CD8-positive, alpha-beta memory T cell (primary cell): ENCODE measurements at places on chromosomes 12 and 14. TPM values are rescaled to one million over a fixed set of nuclear protein-coding genes. Genes with fewer than 3 reads are reported as not detected.

DNA sequence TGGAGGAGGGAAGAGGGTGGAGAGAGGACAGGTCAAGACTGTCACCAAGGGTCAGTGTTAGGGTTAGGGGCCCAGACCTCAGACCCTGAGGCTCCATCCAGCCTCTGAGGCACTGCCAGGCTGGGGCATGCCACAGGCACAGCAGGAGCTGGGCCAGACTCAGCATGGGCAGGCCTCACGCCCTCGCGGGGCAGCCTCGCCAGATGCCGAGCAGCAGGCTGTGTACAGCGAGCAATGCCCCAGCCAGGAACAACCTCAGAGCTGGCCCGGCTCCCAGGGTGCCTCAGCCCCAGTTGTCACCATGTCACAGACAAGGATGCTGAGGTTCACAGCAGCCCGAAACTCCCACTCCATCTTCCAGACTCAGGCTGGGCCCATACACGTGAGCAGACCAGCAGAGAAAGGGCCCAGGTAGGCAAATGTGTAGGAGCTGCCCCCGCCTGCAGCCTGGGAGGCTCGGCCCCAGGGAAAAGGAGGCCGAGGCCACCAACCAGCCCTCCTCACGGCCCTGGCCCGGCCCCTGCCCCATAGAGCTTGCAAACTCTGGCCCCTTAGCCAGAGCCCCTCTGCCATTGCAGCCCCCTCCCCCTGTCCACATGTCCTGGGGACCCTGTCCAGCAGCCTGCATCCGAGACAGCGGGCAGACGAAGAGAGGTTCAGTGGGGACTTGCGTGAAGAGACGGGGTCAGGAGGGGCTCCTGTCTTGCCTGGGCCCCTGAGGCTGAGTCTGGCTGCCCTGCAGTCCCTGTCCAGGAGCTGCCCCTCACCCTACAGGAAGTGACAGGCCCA is 7.5 kb downstream of the C14orf180 start:
- H3K4me1 ChIP-seq, result no peaks in the 10 kb centered on the region
- no peak overlapping the region for H3K27ac ChIP-seq
- no peaks in the 10 kb centered on the region for H3K36me3 ChIP-seq
- DNase-seq, result no peak
- no peak overlapping the region for H3K4me3 ChIP-seq

GRCh38 chr12:65948320-65949008 is 124.2 kb downstream of the HMGA2 start:
- H3K36me3 ChIP-seq, result no peaks in the 10 kb centered on the region
- no peaks in the 10 kb centered on the region for H3K27me3 ChIP-seq
- H3K27ac ChIP-seq, result no peak overlapping the region

The RPL10L gene
- total RNA-seq, result not detected

The ERP27 gene
- total RNA-seq, result 2.0 TPM

The NR4A1 gene
- total RNA-seq, result 23.4 TPM

The TRAF3 gene
- total RNA-seq, result 61.6 TPM

DNA sequence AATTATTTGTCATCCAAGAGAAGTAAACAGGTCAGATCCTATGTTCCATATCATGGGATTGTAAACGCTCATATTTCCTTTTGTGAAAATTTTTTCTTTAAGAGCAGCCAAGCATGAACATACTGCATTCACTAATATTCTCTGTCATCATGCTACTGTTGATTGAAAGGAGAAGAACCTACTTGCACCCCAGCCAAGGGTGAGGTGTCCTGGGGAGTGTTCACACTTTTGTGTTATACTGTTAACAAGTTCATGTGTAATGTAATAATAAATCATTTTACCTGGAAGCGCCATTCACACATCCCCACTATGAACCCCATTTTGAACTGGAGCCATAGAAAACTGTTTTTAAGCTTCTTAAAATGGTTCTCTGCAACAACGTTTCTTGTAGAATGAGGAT is 53.6 kb downstream of the HMGA2 start:
- no peak overlapping the region for H3K27ac ChIP-seq
- no peaks in the 10 kb centered on the region for H3K4me1 ChIP-seq
- no peaks in the 10 kb centered on the region for H3K27me3 ChIP-seq
- no peak for DNase-seq

- no peaks in the 10 kb centered on the region for H3K36me3 ChIP-seq
- no peak overlapping the region for H3K4me3 ChIP-seq
- H3K27ac ChIP-seq, result no peak overlapping the region
- H3K4me1 ChIP-seq, result no peaks in the 10 kb centered on the region
- no peaks in the 10 kb centered on the region for H3K27me3 ChIP-seq
Observed at GRCh38 chr12:27869567-27869966, 89.5 kb upstream of the MANSC4 start.

- no peaks in the 10 kb centered on the region for H3K4me1 ChIP-seq
- DNase-seq, result no peak
- no peak overlapping the region for H3K27ac ChIP-seq
Observed at GRCh38 chr14:79037106-79037505, 866.9 kb downstream of the NRXN3 start.

DNA sequence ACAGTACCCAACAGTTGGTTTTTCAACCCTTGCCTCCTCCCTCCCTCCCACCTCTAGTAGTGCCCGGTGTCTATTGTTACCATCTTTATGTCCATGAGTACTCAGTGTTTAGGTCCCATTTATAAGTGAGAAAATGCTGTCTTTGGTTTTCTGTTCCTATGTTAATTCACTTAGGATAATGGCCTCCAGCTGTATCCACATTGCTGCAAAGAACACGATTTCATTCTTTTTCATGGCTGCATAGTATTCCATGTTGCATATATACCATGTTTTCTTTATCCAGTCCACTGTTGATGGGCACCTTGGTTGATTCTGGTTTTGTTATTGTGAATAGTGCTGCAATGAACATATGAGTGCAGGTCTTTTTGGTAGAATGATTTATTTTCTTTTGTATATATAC is 631.3 kb downstream of the MED13L start:
- no peak for DNase-seq
- H3K4me3 ChIP-seq, result no peak overlapping the region
- no peak overlapping the region for H3K27ac ChIP-seq
- H3K4me1 ChIP-seq, result no peaks in the 10 kb centered on the region

The LTB4R gene
- 12.3 TPM for total RNA-seq

The CISTR gene
- not detected for total RNA-seq

GRCh38 chr12:82841487-82841904 is 154.8 kb downstream of the TMTC2 start:
- no peaks in the 10 kb centered on the region for H3K27me3 ChIP-seq
- no peaks in the 10 kb centered on the region for H3K36me3 ChIP-seq
- no peak overlapping the region for H3K4me3 ChIP-seq
- no peak for DNase-seq
- no peaks in the 10 kb centered on the region for H3K4me1 ChIP-seq

The KERA gene
- not detected for total RNA-seq

- H3K4me3 ChIP-seq, result no peak overlapping the region
- no peaks in the 10 kb centered on the region for H3K36me3 ChIP-seq
- DNase-seq, result no peak
- H3K4me1 ChIP-seq, result peaks cover 2% of the 10 kb centered on the region
Observed at GRCh38 chr14:97731800-97732199, 934.6 kb downstream of the VRK1 start.

- no peaks in the 10 kb centered on the region for H3K27me3 ChIP-seq
- H3K4me1 ChIP-seq, result peaks cover 18% of the 10 kb centered on the region
- no peak for DNase-seq
- H3K36me3 ChIP-seq, result no peaks in the 10 kb centered on the region
- H3K4me3 ChIP-seq, result no peak overlapping the region
Observed at GRCh38 chr12:51017452-51017851, 8.7 kb downstream of the SLC11A2 start.

DNA sequence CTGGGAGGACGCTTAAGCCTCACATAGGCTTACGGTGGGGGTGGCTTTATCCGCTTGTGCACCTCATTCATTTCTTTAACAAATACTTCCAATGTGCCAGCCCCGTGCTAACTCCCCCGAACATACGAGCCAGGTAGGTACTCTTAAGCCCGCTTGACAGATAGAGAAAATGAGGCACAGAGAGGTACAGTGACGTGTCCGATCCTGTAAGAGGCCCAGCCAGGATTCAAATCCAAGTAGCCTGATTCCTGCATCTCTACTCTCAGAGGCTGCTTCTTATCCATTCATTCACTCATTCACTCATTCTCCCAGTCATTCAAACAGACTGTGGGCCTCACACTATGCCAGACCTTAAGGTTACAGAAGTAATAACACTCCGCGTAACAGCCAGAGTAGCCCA is 477 bp downstream of the OAS3 start:
- peaks cover 18% of the 10 kb centered on the region for H3K4me1 ChIP-seq
- no peak for DNase-seq
- no peaks in the 10 kb centered on the region for H3K36me3 ChIP-seq
- peak overlapping the region; percentile 83 for H3K4me3 ChIP-seq
- no peaks in the 10 kb centered on the region for H3K27me3 ChIP-seq

GRCh38 chr14:68325267-68325807 is 467.5 kb downstream of the ZFP36L1 start:
- DNase-seq, result no peak
- H3K27me3 ChIP-seq, result no peaks in the 10 kb centered on the region
- H3K36me3 ChIP-seq, result no peaks in the 10 kb centered on the region
- no peak overlapping the region for H3K27ac ChIP-seq
- no peak overlapping the region for H3K4me3 ChIP-seq

The CLEC2A gene
- total RNA-seq, result not detected

GRCh38 chr12:118498171-118498570 is 121.8 kb downstream of the SUDS3 start:
- no peaks in the 10 kb centered on the region for H3K4me1 ChIP-seq
- H3K27me3 ChIP-seq, result no peaks in the 10 kb centered on the region
- no peak for DNase-seq
- no peak overlapping the region for H3K27ac ChIP-seq
- H3K4me3 ChIP-seq, result no peak overlapping the region

The ESPL1 gene
- total RNA-seq, result 58.4 TPM

DNA sequence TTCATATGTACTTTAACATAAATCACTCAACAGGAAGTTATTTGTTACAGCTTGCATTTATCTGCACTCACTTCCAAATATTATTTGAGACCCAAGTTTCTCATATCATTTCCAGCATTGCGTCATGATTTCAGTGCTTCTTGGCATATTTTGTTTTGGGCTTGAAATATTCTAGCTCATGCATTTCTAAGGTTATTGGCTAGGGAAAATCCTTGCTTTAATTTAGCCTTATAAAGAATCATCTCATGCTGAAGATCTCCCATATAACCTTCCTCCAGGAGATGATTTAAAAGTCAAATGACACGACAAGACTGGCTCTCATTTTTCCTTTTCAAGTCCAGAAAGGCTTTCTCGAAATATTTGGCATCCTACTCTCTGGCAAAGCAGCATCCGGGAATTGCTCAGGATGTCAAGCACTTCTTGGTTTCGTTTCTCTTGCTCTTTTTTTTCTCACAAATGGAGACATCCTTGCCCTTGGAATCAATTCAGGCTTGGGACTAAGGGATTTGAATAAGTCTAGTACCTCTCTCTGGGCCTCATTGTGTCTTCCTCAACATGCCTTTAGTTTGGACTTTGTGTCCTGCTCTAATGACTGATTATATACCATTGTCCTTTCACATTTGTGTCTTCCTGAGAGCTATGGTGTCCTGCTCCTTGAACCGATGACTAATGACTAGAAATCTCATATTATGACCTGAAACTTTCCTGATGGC is 295.0 kb downstream of the RMST start:
- H3K4me3 ChIP-seq, result no peak overlapping the region
- no peaks in the 10 kb centered on the region for H3K27me3 ChIP-seq
- H3K36me3 ChIP-seq, result no peaks in the 10 kb centered on the region
- no peak overlapping the region for H3K27ac ChIP-seq

The PTCSC3 gene
- total RNA-seq, result not detected

- no peak overlapping the region for H3K27ac ChIP-seq
- DNase-seq, result no peak
- H3K27me3 ChIP-seq, result no peaks in the 10 kb centered on the region
- no peak overlapping the region for H3K4me3 ChIP-seq
- no peaks in the 10 kb centered on the region for H3K36me3 ChIP-seq
Observed at GRCh38 chr12:13167226-13167625, 29.3 kb upstream of the EMP1 start.

The NTS gene
- total RNA-seq, result not detected

GRCh38 chr14:73014105-73014504 is 12.8 kb downstream of the ZFYVE1 start:
- no peak overlapping the region for H3K4me3 ChIP-seq
- no peaks in the 10 kb centered on the region for H3K27me3 ChIP-seq
- no peaks in the 10 kb centered on the region for H3K36me3 ChIP-seq

GRCh38 chr12:19764408-19764807 is 325.1 kb downstream of the AEBP2 start:
- H3K4me1 ChIP-seq, result no peaks in the 10 kb centered on the region
- no peaks in the 10 kb centered on the region for H3K36me3 ChIP-seq
- H3K27ac ChIP-seq, result no peak overlapping the region
- DNase-seq, result no peak
- no peak overlapping the region for H3K4me3 ChIP-seq

DNA sequence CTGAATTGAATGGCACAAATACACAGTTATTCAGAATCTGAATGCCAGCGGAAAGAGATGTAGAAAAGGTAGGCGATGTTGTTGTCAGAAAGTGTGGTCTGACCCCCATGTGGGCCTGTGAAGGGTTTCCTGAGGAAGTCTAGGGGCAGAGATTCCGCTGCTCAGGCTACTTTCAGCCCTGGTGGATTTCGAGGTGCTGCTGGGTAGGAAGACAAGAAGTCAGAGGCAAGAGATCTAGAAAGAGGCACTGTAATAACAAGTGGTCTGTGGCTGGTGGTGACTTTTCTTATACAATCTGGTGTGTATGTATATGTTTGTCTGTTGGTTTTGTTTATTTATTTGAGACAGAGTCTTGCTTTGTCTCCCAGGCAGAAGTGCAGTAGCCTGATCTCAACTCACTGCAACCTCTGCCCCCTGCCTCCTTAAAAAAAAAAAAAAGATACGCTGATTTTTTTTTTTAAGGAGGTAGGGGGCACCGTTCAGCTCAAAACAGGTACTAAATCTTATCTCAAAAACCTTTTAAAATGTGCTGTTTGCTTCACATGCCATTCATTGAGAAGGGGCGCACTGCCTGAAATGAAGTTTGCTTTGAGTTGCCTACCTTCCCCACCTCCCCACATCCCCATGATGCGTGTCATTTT is 27.1 kb upstream of the MANSC4 start:
- peak; percentile 29 for DNase-seq
- H3K4me1 ChIP-seq, result peaks cover 11% of the 10 kb centered on the region
- no peaks in the 10 kb centered on the region for H3K36me3 ChIP-seq
- H3K27me3 ChIP-seq, result peaks cover 3% of the 10 kb centered on the region

- no peak for DNase-seq
- H3K36me3 ChIP-seq, result no peaks in the 10 kb centered on the region
- H3K27ac ChIP-seq, result no peak overlapping the region
- H3K27me3 ChIP-seq, result no peaks in the 10 kb centered on the region
- H3K4me1 ChIP-seq, result no peaks in the 10 kb centered on the region
- H3K4me3 ChIP-seq, result no peak overlapping the region
Observed at GRCh38 chr12:68319988-68320623, 12.1 kb downstream of the MDM1 start.

- no peaks in the 10 kb centered on the region for H3K4me1 ChIP-seq
- H3K36me3 ChIP-seq, result no peaks in the 10 kb centered on the region
- no peak overlapping the region for H3K27ac ChIP-seq
- no peak for DNase-seq
- no peak overlapping the region for H3K4me3 ChIP-seq
- H3K27me3 ChIP-seq, result no peaks in the 10 kb centered on the region
Observed at GRCh38 chr14:34053666-34054065, 102.8 kb upstream of the EGLN3 start.
